NCI-H146 (cell line): ENCODE measurements at places on chromosomes 1 and 21.

GRCh38 chr1:155678027-155678426, 10.5 kb downstream of the YY1AP1 start:
- DNase-seq = no peak

DNA sequence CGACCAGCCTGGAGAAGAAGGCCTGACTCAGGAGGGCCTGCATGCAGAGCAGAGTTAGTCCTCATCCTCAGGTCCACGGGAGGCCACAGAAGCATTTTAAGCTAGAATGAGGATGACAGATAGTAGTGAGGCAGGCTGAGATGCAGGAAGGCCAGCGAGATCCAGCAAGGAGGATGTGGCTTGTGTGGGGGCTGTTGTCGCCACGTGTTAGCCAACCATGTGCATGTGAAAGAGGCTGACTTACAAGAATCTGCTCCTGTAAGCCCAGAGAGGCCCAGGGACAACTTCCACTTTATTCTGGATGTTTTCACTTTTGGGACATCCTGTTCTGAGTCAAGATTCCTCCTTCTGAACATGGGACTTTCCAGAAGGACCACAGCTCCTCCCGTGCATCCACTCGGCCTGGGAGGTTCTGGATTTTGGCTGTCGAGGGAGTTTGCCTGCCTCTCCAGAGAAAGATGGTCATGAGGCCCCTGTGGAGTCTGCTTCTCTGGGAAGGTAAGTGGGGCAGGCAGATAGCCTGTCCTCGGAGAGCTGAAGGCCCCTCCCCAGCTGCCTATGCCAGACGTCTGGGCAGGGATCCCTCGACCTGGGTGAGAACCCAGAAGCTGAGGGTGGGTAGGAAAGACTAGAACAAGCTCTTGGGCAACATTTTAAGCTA, at the start of gene SLAMF8:
Gene SLAMF8 (plus strand): TSS at position 433 of the 661 bp plus-strand sequence. CDS start 26 bp downstream, at position 459.
- DNase-seq = no peak

DNA sequence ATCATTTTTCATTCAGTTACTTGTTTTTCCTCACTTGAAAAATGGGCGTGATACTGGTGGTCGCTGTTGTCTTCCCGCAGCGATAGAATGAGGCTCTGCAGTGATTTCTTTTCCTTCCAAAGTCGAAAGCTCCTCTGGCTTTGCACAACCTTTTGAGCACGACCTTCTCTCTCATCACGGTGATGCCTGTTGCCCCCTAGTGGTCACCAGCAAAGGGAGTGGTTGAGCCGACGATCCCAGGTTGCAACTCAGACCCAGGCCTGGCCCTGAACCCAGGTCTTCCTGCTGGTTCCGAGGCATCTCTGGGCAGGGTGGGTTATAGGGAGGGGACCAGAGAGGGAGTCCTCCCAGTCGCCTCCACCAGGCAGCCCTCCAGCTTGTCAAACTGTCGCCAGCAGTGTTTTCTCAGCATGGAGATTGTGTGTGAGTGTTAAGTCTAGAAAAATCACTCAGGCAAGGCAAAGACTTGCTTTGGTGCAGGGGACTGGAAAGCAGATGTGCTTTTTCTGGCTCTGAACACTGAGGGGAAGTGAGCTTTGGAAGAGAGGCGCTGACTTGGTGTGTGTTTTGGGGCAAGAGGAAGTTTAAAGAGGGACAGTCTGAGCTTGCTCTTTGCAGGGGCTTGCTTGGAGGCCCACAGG, 285.3 kb downstream of the CAMTA1 start:
- DNase-seq = peak; percentile 45

DNA sequence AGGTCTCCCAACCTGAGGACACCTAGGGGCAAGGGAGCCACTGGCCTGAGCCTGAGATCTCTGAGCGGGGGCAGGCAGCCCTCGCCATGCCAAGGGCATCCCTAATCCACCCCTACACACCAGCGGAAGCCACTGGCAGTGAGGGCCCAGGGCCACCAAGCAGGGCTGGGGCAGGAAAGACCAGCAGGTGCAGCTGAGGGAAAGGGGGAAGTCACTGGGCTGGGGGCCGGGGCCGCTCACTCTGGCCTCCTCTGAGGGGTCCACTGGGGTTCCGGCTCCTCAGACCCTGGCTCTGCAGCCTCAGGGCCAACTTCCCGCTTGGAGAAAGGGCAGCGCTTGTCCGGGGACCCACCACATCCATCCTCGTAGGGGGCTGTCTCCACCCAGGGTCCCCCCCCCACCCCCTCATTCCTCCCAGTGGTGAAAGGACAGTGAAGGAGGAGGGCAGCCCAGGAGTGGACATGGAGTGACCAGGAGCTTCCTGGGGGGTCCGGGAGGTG, 42.5 kb upstream of the ACTRT2 start:
- no peak for DNase-seq

- peak; percentile 84 for DNase-seq
These were observed 10.8 kb downstream of the BLACAT1 start for GRCh38 chr1:205444931-205445645.

GRCh38 chr1:220680085-220680687, 10.0 kb upstream of the C1orf115 start:
- peak; percentile 18 for DNase-seq

- DNase-seq = no peak
These were observed 236.6 kb downstream of the NPHP4 start for GRCh38 chr1:5755552-5756125.

- DNase-seq = no peak
These were observed 55.5 kb upstream of the POU2F1 start for GRCh38 chr1:167165219-167165618.

GRCh38 chr1:176682830-176683535, 220.0 kb downstream of the PAPPA2 start:
- no peak for DNase-seq
